ENCODE measurements at places on chromosomes 16 and 17.

- no peak for DNase-seq
Observed at GRCh38 chr16:4392382-4393239, 21.0 kb downstream of the VASN start.

DNA sequence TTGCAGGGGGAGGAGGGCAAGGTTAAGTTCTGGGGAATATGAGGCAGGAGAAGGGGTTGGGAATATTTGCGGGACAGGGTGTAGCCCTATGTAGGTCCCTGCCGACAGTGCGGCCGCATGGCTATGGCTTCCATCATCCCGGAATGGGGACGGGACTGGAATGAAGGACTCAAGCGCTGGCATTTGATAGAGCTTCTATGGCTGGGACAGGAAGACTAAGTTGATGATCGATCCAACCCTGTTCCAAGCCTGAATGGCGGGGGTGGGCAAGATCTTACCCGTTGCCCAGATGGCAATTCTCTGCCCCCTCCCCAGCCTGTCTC, 47.1 kb downstream of the SRCIN1 start:
- no peak for DNase-seq

GRCh38 chr17:44086364-44087311, 16.1 kb downstream of the G6PC3 start:
- DNase-seq = no peak

GRCh38 chr16:70605283-70605657, 41.1 kb upstream of the IL34 start:
- DNase-seq = no peak

Data from memory B cell (primary cell).